ENCODE measurements at places on chromosomes 6 and 20.

DNA sequence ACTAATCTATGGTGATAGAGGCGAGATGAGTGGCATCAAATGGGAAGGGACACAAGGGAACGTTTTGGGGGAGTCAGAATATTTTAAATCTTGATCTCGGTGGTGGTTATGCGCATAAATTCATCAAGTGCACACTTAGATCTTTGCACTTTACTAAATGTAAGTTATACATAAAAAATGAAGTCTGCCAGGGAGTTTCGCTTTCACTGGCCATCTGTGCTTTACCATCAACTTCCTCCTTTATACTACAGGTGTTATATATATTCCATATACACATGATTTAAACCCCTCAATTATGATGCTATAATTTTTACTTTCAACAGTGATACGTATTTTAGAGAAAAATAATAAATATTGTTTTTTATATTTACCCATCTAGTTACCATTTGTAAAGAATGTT lies 97.6 kb upstream of the AKIRIN2 start:
- ATAC-seq = no peak

DNA sequence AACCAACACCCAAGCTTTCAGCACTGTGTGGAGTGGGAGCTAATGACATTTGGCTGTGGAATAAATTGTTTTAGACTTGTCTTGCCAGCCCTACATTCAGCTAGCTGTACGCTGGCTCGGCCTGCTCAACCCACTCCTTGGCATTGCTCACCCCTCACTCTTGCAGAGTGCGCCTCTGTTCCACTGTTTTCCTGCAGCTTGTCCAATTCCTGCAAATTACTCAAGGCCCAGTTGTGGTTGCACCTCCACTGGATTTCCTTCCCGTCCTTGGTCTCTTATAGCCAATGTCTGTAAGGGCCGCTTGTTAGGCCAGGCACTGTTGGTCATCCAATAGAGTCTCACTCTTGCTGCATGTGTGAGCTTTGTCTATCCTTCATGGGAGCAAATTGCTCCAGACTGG lies 289.2 kb upstream of the RNF24 start:
- no peak for ATAC-seq

DNA sequence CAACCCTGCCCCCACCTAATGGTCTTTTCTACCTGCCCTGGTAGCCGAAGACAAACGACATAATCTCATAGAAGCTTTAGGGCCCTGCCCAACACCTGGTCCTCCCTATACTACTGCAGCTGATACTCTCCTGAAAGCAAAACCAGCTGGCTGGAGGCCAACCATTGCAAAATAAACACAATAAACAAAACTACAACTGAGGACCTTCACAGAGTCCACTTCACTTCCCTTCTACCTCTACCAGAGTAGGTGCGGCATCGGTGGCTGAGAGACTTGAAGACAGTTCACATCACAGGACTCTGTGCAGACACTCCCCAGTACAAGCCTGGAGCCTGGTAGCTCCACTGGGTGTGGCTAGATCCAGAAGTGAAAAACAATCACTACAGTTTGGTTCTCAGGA lies 476.2 kb downstream of the MMUT start:
- no peak for ATAC-seq

GRCh38 chr6:130069485-130069884 lies 51.1 kb downstream of the L3MBTL3 start:
- ATAC-seq = no peak

DNA sequence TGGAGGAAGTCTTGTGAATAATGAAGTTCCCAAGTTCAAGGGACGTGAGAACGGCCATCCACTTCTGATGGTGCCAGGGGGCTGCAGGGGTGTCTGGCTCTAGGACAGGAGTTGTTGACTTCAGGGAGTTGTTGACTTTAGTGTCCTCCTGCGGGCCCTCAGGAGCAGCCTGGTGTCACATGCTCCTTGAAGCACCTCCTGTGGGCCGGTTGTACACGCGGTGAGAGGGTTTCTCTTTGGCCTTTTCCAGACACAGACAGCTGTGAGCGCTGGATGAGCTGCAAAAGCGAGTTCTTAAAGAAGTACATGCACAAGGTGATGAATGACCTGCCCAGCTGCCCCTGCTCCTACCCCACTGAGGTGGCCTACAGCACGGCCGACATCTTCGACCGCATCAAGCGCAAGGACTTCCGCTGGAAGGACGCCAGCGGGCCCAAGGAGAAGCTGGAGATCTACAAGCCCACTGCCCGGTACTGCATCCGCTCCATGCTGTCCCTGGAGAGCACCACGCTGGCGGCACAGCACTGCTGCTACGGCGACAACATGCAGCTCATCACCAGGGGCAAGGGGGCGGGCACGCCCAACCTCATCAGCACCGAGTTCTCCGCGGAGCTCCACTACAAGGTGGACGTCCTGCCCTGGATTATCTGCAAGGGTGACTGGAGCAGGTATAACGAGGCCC lies 77.8 kb downstream of the ISM1 start:
- no peak for ATAC-seq

DNA sequence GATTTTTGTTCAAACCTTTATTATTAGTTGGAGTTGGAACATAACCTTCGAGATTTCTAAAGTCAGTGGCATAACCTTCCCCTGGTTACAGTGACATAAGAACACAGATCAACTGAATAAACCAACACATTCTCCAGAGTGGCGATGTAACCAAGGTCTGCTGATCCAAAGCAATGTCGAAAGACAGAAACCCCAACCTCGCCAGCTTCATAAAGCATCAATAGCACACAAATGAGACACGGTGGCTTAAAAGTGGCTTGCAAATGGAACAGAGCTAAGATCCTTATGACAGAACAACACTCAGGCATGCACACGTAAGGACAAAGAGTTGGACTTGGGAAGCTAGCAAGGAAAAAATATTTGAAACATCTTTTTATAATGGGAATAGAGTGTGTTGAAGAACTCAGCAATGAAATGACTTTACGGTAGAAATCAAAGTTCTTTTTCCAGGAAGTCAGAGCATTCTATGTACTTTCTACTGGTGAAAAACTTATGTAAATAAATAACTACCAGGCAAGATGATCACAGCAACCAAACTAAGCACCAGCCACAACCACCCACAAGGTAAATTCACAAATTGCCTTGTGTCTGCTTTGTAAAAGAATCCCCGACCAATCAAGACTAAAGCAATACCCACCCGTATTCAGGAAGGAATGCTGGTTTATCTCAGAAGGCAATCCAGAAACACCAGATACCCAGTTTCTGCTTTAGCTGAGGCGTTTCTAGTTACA lies 61.0 kb upstream of the NHSL1 start:
- no peak for ATAC-seq

DNA sequence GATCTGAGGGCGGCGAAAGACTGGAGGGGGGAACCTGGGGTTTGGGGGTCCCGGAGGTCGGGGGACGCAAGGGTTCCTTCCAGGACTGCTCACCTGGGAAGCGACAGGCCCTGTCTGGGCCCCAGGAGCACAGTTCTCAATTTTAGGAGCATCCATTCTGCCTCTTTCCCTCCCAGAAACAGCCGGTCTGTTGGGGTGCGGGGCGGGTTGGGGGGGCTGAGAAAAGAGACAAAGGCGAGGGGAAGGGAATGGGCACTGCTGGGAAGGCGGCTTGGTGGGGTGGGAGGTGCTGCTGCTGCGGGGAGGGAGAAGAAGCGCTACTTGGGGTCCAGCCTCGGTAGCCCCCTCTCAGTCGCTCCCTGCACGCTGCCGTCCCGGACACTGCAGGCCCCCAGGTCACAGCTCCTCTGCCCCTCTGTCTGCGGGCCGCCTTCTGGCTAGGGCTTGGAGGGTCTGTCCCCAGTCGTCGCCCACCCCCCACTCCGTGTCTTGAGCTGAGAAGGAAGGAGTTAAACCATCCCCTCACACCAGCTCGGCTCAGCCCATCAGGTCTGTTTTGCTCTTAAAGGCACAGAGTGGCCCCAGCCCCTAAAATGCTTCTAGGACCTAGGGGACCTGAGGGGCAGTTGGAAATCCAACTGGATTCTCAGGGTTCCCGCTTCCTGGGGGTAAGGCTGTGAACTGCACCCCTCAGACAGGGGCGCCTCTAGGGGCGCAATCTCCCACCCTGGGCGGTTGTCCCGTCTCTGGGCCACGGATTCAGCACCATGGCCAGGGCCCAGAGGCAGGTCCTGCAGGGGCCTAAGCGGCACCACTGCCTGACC lies 690 bp downstream of the GDAP1L1 start:
- ATAC-seq = no peak

DNA sequence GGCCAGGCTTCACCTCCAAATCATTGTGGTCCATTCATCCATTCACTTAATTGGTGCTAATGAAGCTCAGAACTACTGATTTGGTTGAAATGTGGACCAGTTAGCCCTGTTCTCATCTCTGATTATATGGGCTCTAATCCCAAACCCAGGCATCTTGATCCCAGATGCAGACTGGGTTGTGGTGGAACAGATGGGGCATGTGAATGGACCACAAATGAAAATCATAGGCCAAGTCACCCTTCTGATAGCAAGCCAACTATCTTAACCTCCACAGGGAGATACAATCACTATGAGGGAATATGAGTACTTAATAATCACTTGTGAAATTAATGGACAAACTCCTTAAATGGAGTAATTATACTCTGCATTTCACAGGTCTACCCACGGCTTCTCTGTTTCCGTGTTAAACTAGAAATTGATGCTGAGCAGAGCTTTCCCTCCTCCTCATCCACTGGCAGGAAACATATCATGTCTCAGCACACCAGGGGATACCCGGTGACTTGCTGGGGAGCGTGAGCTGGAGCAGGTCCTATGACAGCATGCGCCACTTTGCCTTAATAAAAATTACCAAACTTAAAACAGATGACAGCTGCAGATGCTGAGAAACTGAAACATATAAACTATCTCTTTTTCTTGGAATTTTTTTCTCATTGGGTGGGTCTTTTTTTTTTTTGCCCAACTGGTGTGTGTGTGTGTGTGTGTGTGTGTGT lies 108.8 kb upstream of the HEY2 start:
- ATAC-seq = no peak

DNA sequence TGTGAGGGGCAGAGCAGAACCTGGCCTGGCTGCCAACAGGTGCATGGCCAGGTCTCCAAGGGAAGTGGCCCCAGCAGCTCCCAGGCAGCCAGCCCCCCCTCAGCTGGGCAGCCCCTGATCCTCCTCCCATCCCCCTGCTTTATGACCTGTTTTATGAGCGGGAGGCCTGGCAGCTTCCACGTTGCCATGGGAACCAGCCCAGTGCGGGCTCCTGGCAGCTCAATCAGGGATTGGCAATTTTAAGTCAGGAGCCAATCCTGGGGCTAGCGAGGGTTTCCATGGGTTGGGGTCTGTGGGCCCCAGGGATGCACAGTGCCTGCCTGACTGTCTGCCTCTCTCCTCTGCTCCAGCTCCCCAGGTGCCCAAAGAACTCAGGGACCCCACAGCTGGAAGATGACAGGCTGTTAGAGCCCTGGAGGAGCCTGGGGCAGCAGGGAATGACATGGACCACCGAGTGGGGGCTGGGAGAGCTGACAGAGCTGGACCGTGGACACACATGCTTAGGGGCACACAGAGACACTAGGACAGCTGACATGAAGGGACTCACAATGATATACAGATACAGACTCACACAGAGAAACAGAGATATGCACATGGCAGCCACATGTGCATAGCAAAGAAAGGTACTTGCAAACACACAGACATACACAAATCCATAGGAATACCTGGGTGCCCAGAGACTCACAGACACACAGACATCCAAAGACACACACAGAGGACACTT lies 56.5 kb upstream of the SIRPA start:
- no peak for ATAC-seq

- ATAC-seq = no peak
Measured at GRCh38 chr6:11830520-11830919, 51.9 kb upstream of the ADTRP start.

GRCh38 chr20:51054233-51054632 lies 31.3 kb upstream of the KCNG1 start:
- no peak for ATAC-seq

GRCh38 chr20:54535033-54535432 lies 59.6 kb downstream of the DOK5 start:
- no peak for ATAC-seq

GRCh38 chr6:35453236-35453635 lies 1.1 kb downstream of the FANCE start:
- no peak for ATAC-seq

All from esophagus mucosa (tissue), 1 donor.